ENCODE measurements at places on chromosomes 7 and 10. TPM values are rescaled to one million over a fixed set of nuclear protein-coding genes. Genes with fewer than 3 reads are reported as not detected.

The PTTG1IP2 gene
- total RNA-seq, result not detected

The NEUROG3 gene
- total RNA-seq, result not detected

The SEMA4G gene
- total RNA-seq, result 3.0 TPM

The MAT1A gene
- total RNA-seq, result not detected

The CTAGE15 gene
- total RNA-seq, result not detected

The CYP3A4 gene
- not detected for total RNA-seq

The GDF2 gene
- total RNA-seq, result not detected

The PNLIPRP3 gene
- not detected for total RNA-seq

The C10orf53 gene
- not detected for total RNA-seq

The MDH2 gene
- 50.8 TPM for total RNA-seq

The URGCP gene
- total RNA-seq, result 35.7 TPM

The NKX2-3 gene
- total RNA-seq, result not detected

The AGMO gene
- 5.5 TPM for total RNA-seq

The CALHM3 gene
- not detected for total RNA-seq

The PTN gene
- 13.2 TPM for total RNA-seq

The HMX2 gene
- not detected for total RNA-seq

The TMEM196 gene
- total RNA-seq, result not detected

The TSPAN12 gene
- total RNA-seq, result 5.2 TPM

The OR2A5 gene
- total RNA-seq, result not detected

The ACTL6B gene
- total RNA-seq, result not detected

The RAPGEF5 gene
- total RNA-seq, result 35.8 TPM

The FAM25C gene
- not detected for total RNA-seq

The CPA2 gene
- total RNA-seq, result not detected

The PLAC9 gene
- 8.0 TPM for total RNA-seq

The MCM10 gene
- 2.0 TPM for total RNA-seq

The GRID2IP gene
- not detected for total RNA-seq

The TCAF2 gene
- total RNA-seq, result 7.2 TPM

The UCMA gene
- not detected for total RNA-seq

The LEP gene
- 0.17 TPM for total RNA-seq

The LIPM gene
- total RNA-seq, result 0.13 TPM

The ELFN1 gene
- total RNA-seq, result not detected

The PLAU gene
- 110 TPM for total RNA-seq
